ENCODE measurements at places on chromosomes 5 and 9.

DNA sequence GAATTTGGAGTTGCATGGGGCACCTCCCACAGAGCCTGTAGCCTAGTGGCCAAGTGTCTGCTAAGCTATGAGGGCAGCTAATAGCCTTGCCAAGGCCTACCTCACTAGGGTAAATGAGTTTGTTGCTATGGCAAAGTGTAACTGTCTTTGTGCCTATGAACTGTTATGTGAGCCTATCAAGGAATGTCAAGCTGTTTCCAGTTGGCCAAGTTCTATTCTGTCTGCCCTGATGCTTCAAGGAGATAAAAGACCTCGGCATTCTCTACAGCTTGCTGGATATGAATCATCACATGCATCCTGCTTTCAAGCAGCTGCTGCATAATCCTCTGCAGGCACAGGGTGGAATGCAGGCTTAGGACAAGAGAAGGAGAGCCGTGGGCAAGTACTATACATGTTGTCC is 69.8 kb upstream of the CCDC112 start:
- DNase-seq = no peak

DNA sequence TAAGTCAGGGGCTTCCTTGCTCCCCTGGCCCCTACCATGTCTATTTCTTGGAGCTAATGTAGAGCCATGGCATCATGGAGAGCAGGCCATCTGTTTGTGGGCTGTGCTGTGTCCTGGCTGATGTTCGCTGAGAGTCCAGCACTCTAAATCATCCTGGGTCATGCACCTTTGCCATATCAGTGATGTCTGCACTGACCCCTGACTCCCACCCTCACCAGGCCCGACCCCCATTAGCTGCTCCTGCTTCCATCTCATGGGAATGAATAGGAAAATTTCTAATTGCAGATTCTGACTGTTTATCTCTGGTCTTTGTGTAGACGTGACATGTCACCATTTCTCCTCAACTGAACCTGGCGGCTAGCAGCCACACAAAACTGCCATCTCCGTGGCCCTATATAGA is 236.9 kb downstream of the NSG2 start:
- DNase-seq = no peak

GRCh38 chr9:97534961-97535594 is 33.6 kb downstream of the TMOD1 start:
- no peak for DNase-seq

DNA sequence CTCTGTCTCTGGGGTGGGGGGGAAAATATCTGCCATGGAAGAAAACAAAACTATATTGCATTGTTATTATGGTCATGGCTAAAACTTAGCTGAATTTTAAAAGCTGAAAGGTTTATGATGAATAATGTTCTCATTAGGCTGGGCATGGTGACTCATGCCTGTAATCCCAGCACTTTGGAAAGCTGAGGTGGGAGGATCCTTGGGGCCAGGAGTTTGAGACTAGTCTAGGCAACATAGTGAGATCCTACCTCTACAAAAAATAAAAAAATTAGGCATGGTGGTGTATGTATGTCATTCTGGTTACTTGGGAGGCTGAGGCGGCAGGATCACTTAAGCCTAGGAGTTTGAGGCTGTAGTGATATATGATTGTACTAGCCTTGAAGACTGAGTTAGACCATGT is 44.5 kb downstream of the IPO11 start:
- no peak for DNase-seq

GRCh38 chr5:14435481-14435880 is 146.1 kb upstream of the OTULINL start:
- DNase-seq = no peak

GRCh38 chr5:124438903-124439281 is 307.5 kb downstream of the ZNF608 start:
- no peak for DNase-seq

- no peak for DNase-seq
These were observed 500.4 kb upstream of the PAPPA start for GRCh38 chr9:115653171-115653606.

GRCh38 chr5:56071470-56071869 is 76.7 kb upstream of the IL6ST start:
- no peak for DNase-seq

GRCh38 chr9:109440117-109440515 is 58.0 kb downstream of the PTPN3 start:
- DNase-seq = no peak

DNA sequence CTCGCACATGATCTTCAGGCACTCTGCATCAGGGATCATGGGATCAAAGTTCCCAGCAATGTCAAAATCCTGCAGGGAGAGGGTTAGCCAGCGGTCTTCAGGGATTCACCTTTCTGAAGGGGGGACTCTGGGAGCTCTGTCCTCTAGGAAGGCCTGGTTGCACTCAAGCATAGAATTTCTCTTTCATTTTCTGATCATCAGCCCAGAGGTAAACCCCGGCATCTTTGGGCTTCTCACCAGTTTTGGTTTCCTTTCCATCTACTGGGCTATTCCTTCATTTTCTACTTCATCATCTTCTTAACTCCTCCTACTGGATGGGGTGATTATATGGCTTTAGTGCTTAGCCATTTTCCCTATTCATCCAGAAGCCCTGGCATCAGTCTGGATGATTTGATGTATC is 4.6 kb upstream of the DND1 start:
- no peak for DNase-seq

GRCh38 chr9:83794051-83794450 is 23.5 kb downstream of the GKAP1 start:
- no peak for DNase-seq

- no peak for DNase-seq
These were observed 93.9 kb downstream of the MAPKAP1 start for GRCh38 chr9:125613141-125613540.

DNA sequence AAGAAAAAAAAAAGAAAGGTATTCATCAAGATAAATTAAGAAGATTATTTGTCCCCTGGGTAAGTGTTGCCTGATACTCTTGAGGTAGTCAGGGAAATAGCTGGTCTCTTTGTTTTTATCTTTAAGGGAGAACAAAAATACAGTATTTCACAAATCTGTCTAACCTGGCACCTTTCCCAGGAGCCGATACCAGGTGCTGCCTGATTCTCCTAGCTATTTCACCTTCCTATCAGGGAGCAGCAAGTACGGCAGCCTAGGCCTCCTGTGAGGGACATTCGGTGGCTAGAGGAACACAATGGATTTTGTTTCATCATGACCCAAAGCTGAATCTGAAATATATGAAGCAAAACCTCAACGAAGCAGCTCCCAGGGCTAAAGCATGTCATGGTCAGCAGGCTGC is 86.0 kb downstream of the TARS1 start:
- DNase-seq = no peak

GRCh38 chr5:152349683-152350526 is 55.2 kb downstream of the NMUR2 start:
- no peak for DNase-seq

- DNase-seq = no peak
These were observed 1426.5 kb upstream of the C9orf72 start for GRCh38 chr9:28999806-29000205.

GRCh38 chr5:116448450-116448849 is 126.2 kb downstream of the SEMA6A start:
- no peak for DNase-seq

GRCh38 chr5:41212935-41213334 is 397 bp downstream of the C6 start:
- no peak for DNase-seq

DNA sequence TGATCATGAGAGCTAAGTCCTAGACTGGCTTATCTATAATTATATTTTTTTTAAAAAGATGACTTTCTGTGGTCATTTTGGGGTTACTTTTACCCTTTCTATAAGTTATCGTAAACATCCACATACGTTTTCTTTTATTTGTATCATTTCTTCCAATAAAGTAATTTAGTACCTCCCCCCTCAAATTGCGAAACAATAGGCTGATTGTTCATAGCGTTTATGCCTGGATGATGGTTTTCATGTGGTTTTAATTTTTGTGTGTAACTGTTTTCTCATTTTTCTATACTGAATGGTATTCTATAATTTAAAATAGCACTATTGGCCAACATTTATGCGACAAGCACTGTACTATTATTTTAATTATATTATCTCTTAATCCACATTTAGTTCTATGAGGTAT is 44.5 kb downstream of the SMC5 start:
- DNase-seq = no peak

DNA sequence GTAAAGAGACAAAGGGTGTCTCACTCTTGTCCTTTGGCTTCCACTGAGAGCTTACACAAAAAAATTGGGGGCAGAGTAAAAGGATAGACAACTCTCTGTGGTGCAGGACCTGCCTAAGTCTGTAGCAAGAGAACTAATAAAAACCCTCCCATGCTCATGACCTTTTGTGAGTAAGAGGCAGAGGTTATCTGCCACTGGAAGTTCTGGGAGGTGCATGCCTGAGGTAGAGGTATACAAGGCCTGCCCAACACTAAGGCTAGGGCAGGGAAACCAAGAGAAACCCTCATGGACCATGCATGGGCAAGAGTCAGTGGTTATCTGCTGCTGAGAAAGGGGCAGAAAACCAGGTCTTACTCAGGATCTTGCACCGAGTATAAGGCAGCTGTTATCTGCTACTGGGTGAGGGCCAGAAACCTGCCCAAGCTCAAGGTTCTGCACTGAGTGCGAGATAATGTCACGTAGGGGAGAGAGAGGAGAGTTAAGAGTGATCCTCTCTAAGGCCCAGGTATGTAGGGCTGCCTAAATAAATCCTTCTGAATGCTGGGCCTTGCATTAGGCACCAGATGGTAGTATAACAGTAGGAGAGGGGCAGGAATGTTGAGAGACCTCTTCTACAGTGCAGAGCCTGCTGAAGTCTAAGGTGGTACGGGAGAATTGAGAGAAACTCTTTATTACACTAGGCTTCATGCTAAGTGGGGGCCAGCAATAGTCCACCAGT is 143.4 kb downstream of the MACROH2A1 start:
- no peak for DNase-seq

- no peak for DNase-seq
These were observed 29.1 kb downstream of the P4HA2 start for GRCh38 chr5:132198571-132198970.

DNA sequence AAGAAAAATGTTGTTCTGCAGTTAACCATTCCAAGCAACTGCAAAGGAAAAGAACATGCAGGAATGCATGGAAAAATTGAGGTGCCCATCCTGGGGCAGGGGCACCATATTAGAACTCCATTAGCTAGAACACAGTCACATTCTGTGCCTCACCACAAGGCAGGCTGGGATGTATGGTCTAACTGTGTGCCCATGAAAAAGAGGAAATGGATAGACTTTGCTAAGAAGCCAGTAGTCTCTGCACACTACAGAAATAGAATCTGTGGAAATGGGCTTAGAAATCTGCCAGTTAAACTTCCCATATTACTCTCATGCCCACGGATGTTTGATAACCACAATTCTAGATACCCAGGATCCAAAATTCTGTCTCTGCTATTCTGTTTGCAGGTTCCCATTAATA is 423.8 kb upstream of the SMARCA2 start:
- no peak for DNase-seq

DNA sequence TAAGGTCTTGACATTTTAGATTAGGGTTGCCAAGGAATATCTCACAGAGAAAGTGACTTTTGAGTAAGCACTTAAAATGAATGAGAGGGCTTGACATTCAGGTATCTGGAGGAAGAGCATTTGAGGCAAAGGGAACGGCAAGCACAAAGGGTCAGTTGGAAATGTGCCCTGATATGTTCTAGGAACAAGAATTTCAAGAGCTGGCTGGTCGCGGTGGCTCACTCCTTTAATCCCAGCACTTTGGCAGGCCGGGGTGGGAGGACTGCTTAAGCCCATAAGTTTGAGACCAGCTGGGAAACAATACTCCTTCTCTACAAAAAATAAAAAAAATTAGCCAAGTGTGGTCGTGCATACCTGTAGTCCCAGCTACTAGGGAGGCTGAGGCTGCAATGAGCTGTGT is 16.5 kb downstream of the KIAA1958 start:
- DNase-seq = no peak

GRCh38 chr9:134592819-134593200 is 48.8 kb upstream of the COL5A1 start:
- no peak for DNase-seq

All from NCI-H510A (cell line).